ENCODE measurements at places on chromosomes 7 and 10. TPM values are rescaled to one million over a fixed set of nuclear protein-coding genes. Genes with fewer than 3 reads are reported as not detected.

GRCh38 chr10:79311581-79312407, 35.5 kb upstream of the PPIF start:
- no peak for DNase-seq

GRCh38 chr7:43112459-43112940, at the start of gene HECW1:
TSS of gene HECW1 (plus strand) at chr7:43112647. CDS start at chr7:43243906, 131,259 bp downstream.
- no peak for DNase-seq

The PRSS37 gene
- not detected for total RNA-seq

The TCAF2 gene
- total RNA-seq, result 1.0 TPM

GRCh38 chr10:4549139-4549653, 276.8 kb upstream of the AKR1E2 start:
- DNase-seq, result no peak

The OTUD1 gene
- 31.7 TPM for total RNA-seq

DNA sequence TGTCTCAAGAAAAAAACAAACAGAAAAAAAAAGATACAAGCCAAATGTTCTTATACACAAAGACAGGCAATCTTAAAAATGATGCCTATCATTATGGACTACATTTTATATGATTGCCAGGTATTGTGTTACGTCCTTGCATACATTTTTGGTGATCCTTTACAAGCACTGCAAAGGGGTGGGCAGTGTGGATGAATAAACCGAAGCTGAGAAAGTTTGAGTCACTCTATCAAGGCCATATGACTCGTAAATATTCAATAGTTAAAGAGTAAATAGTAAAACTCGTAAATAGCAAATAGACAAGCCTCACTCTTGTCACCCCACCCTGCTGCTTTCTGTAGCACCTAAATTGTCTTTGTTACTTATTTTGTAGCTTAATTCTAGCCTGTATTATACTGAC, 326.2 kb downstream of the FRMD4A start:
- no peak for DNase-seq

DNA sequence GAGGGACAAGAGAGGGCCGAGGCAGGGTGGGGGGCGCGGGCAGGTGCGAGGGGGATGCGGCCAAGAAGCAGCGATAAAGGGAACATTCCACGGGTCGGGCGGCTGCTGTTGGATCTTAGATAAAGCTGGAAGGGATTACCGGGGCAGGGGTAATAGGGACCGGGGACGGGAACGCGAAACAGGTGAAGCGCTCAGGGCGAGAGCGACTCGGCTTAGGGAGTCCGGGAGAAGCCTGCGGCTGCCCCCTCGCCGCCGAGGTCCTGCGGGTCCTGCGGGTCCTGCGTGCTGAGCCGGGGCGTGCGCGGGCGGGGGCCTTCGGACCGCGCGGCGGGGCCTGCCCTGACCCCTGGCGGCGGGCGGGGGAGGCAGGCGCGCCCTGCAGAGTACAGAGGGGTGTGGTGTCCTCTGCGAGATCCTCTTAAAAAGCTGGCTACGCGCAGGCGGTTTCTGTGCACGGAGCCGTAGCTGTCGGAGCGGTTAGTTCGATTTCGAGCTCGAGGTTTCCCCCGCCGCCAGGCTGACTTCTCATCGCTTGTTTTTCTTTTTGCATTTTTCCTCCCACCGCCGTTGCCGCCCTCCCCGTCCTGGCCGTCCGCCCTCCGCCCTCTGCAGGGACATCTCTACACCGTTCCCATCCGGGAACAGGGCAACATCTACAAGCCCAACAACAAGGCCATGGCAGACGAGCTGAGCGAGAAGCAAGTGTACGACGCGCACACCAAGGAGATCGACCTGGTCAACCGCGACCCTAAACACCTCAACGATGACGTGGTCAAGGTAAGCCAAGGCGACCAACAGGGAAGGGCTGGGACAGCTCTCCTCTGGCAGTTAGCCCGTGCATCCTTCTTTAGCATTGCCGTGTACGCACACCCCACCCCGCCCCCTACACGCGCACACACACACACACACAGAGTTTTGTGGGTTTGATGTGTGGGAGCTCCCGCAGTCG, 1.4 kb downstream of the CAV1 start:
- DNase-seq, result peak; percentile 88

The NAT16 gene
- total RNA-seq, result not detected

The SSC4D gene
- 6.9 TPM for total RNA-seq

The ZYX gene
- 31.8 TPM for total RNA-seq

- DNase-seq, result peak; percentile 80
Measured at GRCh38 chr10:33509231-33509831, 174.9 kb upstream of the NRP1 start.

The HOXA4 gene
- 1.4 TPM for total RNA-seq

DNA sequence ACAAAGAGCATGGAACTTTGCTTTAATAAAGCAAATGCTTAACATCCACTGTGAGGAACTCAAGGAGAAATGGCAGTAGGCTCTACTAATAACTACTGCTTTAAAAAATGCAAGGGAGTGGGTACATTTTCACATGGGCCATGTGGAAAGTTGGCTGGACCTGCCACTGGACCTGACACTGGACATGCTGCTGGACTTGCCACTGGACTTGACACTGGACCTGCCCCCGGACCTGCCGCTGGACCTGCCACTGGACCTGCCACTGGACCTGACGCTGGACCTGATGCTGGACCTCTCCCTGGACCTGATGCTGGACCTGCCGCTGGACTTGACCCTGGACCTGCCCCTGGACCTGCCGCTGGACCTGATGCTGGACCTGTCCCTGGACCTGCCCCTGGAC, 32.6 kb downstream of the DIP2C start:
- DNase-seq, result no peak

GRCh38 chr10:104038537-104038936, 47.1 kb downstream of the COL17A1 start:
- no peak for DNase-seq

DNA sequence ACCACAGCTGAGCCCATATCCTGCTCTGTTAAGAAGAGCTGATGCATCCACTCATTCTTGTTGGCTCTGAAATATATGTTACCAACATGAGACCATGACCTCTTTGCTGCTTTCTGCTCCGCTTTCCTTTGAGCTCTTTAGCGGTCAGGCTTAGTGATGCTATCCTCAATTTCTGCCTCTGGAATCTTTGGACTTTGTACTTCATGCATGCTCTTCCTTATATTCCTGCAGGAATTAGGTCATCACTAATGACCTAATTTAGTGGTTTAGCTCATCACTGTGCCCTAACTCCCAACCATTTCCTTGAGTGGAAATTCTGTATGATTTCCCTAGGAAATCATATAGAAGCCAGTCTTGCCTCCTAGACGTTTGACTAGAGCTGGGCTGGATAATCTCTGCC, 119.5 kb downstream of the AOAH start:
- DNase-seq, result peak; percentile 25

DNA sequence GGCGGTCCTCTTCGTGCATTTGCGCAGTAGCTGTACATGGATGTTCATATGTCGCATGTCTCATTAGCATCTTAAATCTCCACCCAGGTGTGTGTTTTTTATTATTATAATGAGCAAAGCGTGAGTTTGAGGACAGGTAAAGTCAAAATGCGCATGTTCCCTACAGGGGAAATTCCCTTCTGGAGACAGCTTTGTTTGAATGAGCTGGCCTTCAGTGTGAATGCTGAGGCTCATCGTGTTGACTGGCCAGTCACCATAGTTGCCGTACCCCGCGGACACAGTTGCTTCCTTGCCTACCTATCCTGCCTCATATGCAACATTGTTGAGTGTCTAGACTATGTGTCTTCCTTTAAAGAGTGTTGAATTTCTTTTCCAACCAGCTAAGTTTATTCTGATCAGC, 13.6 kb downstream of the LYZL1 start:
- no peak for DNase-seq

The ODAD2 gene
- 0.52 TPM for total RNA-seq

DNA sequence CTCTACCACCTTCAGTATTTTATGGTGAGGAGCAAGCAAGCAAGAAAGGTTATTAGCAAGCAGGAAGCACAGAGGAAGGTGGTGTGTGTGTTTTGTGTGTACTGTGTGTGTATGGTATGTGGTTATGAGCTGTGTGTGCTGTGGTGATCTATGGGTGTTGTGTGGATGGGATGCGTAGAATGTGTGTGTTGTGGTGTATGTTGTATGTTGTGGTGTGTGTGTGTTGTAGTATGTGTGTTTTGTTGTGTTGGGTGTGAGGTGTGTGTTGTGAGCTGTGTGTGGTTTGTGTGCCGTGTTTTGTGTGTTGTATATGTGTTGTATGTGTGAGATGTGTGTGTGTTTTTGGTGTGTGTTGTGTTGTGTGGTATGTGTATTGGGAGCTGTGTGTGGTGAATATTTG, 16.8 kb upstream of the IGFBP3 start:
- no peak for DNase-seq

- DNase-seq, result peak; percentile 71
Measured at GRCh38 chr10:99534939-99535763, 2.4 kb downstream of the NKX2-3 start.

The KLLN gene
- 0.53 TPM for total RNA-seq

- DNase-seq, result no peak
Measured at GRCh38 chr7:135186261-135186540, 15.7 kb upstream of the CYREN start.

DNA sequence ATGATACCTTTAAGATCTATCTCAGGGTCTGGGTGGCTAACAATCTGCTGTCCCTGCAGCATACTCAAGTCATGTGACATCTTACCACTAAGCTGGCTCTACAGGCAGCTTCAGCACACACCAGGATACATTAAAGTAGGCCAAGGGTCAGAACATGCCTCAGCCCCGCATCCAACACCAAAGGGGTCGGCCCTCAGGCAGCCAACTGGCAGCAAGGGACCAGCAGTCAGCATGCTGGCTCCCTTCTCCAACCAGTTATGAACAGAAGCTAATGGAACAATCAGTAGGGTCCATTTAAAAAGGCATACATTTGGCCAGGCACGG, 37.1 kb downstream of the FAM53B start:
- no peak for DNase-seq

The ACHE gene
- total RNA-seq, result 4.6 TPM

The ICA1 gene
- total RNA-seq, result 32.9 TPM

GRCh38 chr10:3749011-3749410, 36.0 kb downstream of the KLF6 start:
- DNase-seq, result no peak

DNA sequence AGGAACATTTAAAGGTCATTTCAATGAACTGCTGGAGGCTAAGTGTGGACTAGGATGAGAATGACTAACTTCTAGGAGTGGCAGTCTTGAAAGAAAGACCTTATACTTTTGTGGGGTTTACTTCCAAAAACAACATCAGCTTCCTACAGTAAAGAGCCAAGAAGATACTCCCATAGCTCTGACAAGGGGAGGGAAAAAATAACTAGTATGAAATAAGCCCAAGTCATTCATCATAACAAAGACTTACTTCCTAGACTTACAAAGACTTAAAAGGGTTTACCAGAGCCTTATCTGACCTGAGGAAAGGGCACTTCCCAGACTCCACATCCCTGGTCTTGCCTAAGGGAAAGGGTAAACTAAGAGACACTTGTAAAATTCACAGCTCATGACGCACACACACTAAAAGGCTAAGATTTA, 31.7 kb downstream of the ARHGAP12 start:
- DNase-seq, result peak; percentile 12

Measured in hepatocyte (in vitro differentiated cells).